NCI-H2227 treated with DMSO at 0.1 percent for 48 hours (cell line): ENCODE measurements at places on chromosomes 2 and 18.

DNA sequence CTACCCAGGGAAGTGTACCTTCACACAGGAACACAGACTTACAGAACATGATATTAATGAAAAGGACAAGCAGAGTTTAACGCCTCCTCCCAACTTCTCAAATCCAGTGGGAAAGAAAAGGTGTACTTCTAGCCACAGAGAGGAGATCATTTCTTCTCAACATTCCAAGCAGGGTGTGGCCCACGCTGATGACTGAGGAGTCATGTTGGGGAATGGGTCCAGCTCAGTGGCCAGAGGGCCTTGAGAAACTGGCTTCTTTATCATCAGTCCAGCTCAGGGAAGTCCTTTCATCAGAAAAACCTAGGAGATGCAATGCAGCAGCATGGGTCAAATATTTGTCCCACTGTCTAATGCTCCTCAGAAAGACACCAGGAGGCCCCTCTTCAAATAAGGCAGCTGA, 63.0 kb downstream of the RBM43 start:
- DNase-seq, result no peak

DNA sequence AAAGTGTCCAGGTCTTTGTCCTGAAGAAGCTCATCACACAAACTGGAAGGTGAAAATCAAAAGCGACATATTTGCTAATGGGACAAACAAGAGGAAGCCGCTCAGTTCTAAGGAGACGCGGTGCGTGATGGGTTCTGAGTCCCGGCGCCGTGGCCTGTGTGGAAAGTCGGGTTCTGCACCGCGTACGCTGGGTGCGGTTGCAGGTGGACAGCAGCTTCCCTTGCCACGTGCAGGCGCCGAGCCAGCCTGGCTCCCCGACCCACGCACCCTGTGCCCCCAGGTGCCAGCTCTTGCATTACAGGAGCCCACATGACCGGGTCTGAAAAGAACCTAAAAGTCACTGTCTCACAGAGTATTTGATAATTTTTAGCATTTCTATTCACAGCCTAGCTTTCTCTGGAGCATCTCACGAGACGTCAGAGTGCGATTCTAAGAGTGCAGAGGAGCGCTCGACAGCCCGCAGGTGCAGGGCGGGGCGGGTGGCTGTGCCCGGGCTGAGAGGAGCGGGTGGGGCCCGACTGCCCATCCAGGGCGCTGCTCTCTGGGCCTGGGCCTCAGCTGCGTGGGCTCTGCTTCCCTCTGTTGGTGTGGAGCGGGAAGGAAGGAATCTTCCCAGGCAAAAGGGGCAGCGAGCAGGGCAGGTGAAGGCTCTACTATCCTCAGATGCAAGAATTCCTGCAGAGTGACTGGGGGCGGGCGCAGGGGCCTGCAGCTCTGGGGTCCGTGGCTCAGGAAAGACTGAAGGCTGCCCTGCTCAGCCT, 39.4 kb downstream of the MYT1L start:
- DNase-seq, result peak; percentile 82

DNA sequence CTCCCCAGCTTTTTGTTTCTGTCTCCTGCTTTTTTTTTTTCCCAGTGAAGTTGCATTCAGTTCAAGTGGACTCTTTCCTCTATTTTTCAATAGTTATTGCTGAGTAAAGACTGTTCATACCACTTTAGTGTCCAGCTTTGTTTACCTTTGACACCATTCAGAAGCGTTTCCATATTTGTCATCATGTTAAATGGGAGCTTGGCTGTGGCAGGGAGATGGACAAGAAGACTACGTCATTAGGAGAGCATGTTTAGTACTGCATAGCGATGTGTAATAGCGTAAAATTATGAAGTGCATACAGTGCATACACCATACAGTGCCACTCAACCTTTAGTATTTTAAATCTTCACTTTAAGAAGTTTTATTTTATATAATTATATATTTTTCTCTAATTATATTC, 655.9 kb downstream of the DCC start:
- DNase-seq, result no peak

DNA sequence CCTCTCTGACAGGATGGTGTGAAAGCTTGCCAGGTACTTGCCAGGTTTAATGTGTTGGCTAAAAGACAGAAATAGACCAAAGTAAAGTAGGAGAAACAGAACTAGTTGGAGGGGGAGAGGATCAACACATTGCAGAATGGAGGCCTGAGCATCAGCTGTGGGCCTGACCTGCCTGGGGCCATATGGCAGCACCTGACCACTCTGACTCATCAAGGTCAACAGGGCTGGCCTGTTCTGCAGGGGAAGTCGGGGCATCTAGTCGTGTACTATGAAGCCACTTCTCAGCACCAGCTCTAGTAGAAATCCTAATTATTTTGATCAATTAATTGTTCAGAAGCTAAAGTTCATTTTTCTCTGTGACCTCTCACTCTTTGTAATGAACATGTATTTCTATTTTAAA, 35.8 kb upstream of the NOSTRIN start:
- no peak for DNase-seq

- DNase-seq, result peak; percentile 88
These were observed at the start of gene RAPH1 for GRCh38 chr2:203535078-203535783. TSS of gene RAPH1 (minus strand) at chr2:203535301. CDS start at chr2:203495353, 39,948 bp downstream.

GRCh38 chr2:238267884-238268680, 20.3 kb downstream of the PER2 start:
- DNase-seq, result no peak

DNA sequence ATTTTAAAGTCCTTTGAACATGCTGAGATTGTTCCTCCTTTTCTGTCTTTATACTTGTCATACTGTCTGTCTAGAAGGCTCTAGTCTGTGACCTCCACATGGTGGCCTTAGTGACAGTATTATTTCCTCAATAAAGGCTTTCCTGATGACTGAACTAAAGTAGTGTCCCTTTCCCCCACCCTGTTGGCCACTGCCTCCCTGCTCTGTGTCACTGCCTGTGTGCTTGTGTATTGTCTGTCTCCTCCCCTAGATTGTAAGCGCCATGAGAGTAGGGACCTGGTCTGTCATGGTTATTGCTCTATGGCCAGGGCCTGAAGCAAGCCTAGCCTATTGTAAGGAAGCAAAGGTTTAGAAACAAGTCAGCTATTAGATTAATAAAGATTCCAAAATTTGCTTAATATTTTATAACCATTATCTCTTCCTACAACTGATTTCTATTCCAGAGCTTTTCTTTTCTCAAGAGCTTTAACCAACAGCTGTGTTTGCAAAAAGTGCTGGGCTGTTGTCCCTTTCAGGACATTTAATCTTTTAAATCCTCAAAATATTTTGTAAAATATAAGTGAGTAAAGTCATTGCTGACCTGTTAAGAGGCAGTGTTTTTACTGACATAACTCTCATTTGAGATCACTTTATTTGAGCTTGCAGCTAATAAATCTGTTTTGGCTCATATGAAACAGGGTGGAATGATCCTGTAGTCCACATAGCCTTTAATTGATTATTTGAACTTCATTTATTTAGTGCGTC, 35.5 kb downstream of the DIS3L2 start:
- DNase-seq, result no peak

- no peak for DNase-seq
These were observed 50.8 kb downstream of the EDAR start for GRCh38 chr2:108938077-108938710.

GRCh38 chr2:45789961-45790723, 138.7 kb downstream of the PRKCE start:
- DNase-seq, result no peak

GRCh38 chr2:233068762-233069418, 8.7 kb downstream of the INPP5D start:
- no peak for DNase-seq

GRCh38 chr18:53798516-53798915, 426.0 kb downstream of the MBD2 start:
- DNase-seq, result no peak

- no peak for DNase-seq
These were observed 79.2 kb downstream of the NDUFA10 start for GRCh38 chr2:239945751-239946561.

GRCh38 chr2:60385648-60386047, 167.8 kb downstream of the BCL11A start:
- DNase-seq, result no peak

DNA sequence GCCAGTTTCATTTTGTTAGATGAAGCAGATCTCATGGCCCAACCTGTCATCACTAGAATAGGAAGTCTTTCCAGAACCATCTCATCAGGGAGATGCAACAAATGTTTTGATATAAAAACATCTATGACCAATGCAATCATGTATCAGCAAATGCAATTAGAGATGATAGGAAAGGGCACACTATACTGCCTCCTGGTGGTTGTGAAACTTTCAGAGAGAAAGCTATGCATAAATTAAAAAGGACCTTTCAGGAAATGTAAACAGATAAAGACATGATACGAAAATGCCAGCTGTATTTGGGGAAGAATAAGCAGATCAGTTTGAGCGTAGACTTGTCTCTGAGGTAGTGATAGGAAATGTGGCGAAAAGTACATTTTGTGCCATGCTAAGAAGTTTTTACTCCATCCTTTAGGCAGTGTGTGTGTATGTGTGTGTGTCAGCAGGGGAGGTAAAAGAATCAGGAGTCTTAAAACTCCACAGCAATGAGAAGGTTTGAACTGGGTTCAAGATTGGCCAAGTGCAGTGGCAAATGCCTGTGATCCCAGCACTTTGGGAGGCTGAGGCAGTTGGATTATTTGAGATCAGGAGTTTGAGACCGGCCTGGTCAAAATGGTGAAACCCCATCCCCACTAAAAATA, 479.3 kb downstream of the CPS1 start:
- DNase-seq, result no peak

- no peak for DNase-seq
These were observed 9.8 kb downstream of the MCEE start for GRCh38 chr2:71120195-71120594.

- DNase-seq, result no peak
These were observed 492 bp downstream of the KIF5C start for GRCh38 chr2:148875387-148876051.

- DNase-seq, result no peak
These were observed 19.2 kb downstream of the FANCL start for GRCh38 chr2:58221909-58222308.

- peak; percentile 34 for DNase-seq
These were observed 862 bp upstream of the TMEM177 start for GRCh38 chr2:119678021-119678656.

DNA sequence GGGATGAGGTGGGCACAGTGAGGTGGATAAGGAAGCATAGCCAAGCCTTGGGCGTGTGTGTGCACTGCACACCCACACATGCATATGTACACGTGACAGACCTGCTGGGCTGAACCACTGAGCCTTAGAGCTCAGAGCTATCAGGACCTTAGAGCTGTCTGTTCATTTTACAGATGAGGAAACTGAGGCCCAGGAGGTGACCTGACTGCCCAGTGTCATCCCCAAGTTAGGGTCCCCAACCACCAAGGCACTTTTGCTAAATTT, 8.2 kb upstream of the SNED1 start:
- DNase-seq, result no peak

- DNase-seq, result peak; percentile 53
These were observed 53.3 kb downstream of the ZNF236 start for GRCh38 chr18:76875390-76876325.

DNA sequence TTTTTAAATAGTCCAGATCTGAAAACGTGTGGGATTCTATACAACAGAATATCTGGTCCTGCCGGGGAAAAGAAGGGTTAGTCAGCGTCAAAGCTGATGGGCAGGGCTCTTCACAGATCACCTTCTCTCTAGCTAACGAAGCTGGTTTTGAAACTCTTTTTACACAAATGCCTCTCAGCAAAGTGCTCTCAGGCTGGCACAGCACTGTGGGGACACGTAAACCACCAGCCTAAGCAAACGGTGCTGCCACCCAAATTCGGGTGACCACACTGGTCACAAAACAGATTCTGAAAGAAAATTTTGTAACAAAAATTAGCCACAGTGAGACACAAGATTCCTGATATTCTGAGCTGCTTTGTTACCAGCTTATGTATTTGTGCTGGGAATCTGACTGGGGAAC, 53.1 kb upstream of the ARL5A start:
- DNase-seq, result no peak

- DNase-seq, result no peak
These were observed 29.5 kb upstream of the NFU1 start for GRCh38 chr2:69466728-69467127.

DNA sequence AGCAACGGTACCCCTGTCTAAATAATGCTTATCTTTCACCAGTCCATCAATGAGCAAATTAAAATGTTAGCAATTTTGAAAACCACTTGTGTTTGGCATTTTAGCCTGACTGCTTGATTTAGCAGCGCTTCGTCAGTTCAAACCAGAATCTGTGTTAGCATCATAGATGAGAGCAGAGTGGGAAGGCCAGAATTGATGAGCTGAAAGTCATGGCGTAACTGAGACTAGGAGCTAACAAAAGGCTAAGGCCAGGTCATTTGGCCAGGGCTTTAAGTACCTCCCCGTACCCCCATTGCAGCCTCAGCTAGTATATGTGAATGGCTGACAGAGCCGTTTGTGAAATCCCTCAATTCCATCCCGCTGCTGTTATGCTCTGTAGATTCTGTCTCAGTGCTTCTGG, 16.0 kb downstream of the APCDD1 start:
- no peak for DNase-seq

- no peak for DNase-seq
These were observed 240.3 kb upstream of the CELF4 start for GRCh38 chr18:37805773-37806404.

DNA sequence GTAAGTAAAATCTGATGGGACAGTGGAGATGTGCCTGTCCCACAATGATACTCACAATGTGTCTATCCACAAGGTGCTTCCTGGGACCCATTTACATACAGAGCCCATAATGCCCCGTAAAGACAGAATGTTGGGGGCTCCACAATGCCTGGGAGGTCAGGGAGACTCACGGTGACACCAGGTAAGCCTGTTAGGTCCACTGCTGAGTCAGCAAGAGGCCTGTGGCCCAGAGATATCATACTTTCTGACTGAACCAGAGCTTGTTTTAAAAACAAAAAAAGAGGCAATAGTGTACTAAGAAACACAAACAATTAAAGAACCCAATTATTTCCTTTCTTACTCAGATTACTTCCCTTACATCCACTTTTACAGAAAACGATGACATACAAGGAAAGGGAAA, 771.1 kb upstream of the ID2 start:
- DNase-seq, result no peak

GRCh38 chr2:177905640-177906039, 166.9 kb downstream of the PDE11A start:
- no peak for DNase-seq
